ENCODE measurements at places on chromosomes 12 and 14. TPM values are rescaled to one million over a fixed set of nuclear protein-coding genes. Genes with fewer than 3 reads are reported as not detected.

The NABP2 gene
- polyA plus RNA-seq: 26.5 TPM

The DNAI7 gene
- 1.8 TPM for polyA plus RNA-seq

DNA sequence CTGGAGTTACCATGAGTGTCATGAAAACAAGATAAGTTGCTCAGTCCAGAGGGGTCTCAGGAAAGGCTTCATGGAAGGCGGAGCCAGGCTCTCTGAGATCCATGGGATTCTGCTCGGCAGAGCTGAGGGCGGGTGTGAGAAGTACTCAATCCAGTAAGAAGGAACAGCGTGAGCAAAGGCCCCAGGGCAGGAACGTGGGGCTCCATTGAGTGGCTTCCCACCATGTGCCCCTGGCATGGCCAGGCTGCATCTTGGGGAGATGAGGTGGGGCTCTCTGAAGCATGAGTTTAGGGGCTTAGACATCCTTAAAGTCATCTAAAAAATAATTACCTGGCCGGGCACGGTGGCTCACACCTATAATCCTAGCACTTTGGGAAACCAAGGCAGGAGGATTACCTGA, 58.0 kb downstream of the ARL6IP4 start:
- no peak for DNase-seq

- DNase-seq: no peak
Measured at GRCh38 chr14:77583657-77584056, 32.8 kb downstream of the SPTLC2 start.

DNA sequence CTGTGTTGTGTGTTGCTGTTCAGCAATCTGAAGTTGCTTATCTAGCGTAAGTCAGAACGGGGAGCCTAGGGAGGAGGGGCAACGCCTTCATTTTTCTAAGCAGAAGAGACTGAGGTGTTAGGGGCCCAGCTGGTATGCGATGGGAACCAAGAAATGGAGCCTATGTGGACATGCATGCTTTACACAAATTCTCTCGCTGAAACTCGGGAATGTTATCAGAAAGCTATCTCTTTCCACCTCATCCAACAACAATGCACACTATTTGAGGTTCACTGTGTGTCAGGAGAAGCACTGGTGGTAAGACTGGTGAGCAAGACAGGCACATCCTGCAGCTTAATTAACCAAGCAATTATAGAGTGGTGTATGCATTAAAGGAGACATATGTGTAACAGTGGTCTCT, 89.7 kb downstream of the NRXN3 start:
- DNase-seq: no peak

GRCh38 chr12:112350593-112351592, 31.3 kb downstream of the HECTD4 start:
- no peak for DNase-seq

DNA sequence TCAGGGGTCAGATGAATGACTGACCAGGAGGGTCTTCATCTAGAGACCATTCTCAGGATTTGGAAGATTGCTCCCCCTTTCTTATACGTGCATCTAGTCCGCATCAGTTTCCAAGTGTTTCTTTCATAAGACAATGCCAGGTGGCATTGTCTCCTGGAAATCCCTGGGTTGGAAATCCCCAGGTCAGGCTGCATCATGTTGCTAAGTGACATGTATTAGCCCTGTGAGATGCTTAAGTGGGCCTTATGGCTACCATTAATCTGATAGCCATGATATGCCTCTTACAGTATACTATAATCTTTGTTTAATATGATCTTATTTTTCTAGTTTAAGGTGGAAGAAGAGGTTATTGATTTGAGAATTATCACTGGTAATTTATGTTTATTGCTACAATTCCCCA, 92.8 kb downstream of the DIO3 start:
- no peak for DNase-seq

DNA sequence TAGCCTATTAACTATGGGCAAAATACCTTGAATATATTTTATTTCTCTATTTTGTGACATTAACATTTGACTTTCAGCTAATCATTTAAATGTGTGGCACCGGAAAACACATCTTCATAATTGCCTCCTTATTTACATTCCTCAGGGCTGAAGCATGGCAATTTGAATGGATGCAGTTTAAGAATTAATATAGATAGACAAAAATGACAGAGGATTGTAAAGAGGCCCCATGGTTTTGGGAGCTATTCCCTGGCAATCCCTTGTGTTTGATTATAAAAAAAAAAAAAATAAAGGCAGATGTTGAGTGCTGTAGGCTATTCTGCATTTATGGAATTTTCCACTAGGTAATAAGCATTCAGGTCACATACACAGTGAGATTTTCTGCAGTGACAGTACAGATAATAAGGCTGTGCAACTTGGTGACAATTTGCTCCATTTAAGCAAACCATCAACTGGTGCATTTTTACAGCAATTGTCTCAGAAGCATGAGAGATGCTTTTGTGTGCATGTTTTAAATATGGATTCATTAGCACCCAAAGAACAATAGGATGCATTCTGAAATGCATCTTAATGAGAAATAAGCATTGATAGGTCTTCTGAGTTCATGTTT, 123.2 kb upstream of the SLC38A4 start:
- DNase-seq: no peak

- DNase-seq: no peak
Measured at GRCh38 chr12:25005376-25005775, 56.5 kb upstream of the BCAT1 start.

Measured in left renal pelvis (tissue), 4 donors.